ENCODE measurements at places on chromosomes 1 and 21.

DNA sequence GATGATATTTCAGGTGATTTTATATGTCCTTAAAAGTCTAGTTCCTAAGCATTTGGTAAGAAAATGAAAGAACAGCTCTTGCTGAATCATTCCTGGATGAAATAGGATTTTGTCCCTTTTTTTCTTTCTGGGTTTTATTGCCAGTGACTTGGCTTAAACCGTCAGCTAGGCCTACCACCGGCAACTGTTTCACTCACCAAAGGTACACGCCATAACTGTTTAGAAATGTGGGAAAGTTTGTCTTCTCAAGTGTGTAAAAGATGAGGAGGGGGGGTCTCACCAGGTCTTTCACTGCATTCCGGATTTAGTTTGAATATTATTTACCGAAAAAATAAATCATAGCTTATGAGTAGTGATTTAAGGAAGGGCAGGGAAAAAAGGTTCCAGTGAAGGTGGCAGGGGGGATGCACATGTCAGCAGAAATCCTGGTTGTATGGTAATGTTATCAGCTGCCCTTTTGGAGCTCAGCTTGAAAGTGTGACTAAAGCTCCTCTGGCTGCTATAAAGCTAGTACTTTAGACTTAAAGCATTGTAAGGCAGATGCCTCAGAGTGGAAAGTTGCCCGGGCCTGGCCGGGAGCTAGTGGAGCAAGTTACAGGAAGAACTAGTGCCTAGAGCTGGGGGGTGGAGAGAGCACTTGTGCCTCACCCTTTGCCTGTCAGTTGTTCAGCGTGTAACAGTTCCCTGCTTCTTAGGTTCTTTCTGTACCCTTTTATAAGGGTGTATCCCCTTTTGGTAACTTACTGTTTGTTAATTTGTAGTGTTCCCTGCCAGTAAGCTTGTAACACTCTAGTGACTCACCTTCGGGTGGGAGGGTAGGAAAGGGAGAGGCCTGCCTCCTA is 3.1 kb downstream of the ATP1A1 start:
- DNase-seq = no peak

GRCh38 chr1:236320671-236321070 is 38.9 kb upstream of the ERO1B start:
- no peak for DNase-seq

GRCh38 chr1:159993911-159994310 is 37.9 kb downstream of the PIGM start:
- no peak for DNase-seq

GRCh38 chr1:26945138-26945537 is 15.1 kb downstream of the KDF1 start:
- DNase-seq = no peak

DNA sequence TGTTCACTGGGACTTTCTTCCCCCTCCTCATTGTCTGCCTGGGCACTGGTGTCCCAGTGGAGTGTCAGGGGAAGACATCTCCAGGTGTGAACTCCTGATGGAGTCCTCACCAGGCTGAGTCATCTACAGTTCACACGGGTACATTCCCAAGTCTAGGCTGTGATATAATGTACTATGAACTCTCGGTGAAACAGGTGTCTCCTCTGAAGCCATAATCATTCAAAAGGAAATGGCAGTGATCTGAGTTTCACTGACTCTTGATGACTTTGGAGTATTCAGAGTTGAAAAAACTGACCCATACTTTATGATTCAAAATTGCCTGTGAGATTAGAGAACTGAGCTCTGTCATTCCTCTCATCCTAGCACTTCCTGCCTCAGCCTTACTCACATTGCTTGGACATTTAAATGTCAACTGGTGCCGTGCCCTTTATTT is 9.1 kb downstream of the LAMC2 start:
- no peak for DNase-seq

DNA sequence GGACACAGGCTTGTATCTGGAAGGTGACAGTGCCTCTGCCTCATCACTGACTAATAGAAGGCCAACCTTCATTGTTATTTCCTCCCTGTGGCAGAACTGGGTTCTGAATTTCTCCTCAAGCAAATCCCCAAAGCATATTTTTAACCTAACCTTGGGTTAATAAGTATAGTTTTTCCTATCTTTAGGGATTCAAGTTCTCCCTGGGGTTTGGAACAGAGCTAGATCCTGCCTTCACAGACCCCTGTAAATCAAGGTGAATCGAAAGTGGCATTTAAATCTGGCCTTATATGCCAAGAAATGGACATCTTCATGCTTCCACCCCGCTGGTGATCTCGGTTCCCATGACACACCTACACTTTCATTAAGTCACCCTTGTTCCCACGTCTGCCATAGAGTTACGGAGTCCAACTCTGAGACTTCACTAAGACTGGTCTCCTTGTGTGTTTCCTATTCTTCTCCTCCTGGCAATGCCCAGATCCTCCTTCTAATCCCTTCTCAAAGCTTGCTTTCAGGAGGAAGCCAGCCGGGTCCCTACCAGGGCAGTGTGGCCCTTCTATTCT is 4.3 kb upstream of the CHI3L2 start:
- no peak for DNase-seq

DNA sequence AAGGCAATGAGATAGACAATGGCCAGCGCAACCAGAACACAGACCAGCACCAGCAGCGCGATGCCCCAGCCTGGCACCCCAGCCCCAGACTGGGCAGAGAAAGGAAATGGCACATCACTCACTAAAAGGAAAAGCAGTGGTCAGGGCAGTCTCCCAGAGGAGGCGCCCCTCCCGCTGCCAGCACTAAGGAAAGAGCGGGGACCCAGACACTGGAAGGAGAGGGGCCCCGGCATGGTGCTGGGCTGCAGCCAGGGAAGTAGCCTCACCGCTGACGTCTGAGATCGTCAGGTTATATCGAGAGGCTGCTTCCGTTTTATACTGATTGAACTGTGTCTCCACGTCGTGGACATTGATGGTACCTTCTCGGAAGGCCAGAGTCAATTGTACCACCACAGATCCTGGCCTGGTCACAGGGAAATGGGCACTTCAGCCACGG is 13.8 kb downstream of the TRIM46 start:
- DNase-seq = no peak

DNA sequence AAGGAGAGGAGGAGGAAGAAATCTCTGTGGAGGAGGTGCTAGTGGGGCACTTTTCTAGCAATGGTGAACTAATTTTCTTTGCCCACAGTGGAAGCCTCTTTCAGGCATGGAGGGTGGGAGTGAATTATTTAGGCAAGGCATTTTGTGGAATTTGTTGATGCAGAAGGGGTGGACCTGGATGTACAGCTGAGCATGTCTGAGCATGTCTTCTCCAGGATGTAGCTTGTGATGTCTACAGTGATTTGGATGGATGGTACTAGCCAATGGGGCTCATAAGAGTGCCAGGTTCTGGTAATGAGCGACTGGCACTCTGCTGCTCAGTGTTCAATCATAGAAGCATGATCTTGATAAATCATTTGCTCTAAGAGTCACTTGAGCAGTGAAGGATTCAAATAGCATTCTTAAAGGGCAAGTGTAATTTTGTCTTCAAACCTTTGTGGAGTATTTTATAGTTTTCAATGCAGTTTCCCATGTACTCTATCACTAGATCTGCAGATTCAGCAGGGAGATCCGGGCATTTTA is 153.9 kb upstream of the LMO4 start:
- DNase-seq = no peak

DNA sequence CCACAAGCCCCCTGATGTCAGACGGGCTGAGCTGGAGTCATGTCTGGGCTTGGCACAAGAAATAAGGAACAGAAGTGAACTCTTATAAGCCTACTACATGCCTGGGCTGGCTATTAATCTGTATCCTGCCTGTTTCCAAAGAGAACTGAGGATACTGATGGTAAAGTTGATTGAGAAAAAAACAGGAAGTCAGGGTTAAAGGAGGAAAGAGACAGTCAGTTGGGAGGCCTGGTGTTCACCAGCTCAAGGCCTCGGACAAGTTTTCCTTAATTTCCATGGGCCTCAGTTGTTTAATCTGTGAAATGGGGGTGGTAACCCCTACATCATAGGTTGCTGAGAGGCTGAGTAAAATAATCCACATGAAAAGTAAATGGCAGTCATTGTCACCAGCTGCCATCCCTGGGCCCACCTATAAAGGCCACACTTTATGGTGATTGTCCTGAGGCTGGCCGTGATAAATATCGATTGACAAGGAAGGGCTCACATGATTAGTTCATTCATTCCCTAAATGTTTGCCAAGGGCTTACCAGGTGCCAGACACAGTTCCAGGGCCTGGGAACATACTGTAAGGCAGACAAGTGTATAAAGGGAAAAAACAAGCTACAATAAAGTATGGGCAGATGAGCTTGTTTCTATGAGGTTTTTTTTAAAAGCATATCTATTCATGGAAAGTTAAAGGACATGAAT is 2.8 kb downstream of the ALDH4A1 start:
- DNase-seq = no peak
